ENCODE measurements at places on chromosomes 2 and 18.

DNA sequence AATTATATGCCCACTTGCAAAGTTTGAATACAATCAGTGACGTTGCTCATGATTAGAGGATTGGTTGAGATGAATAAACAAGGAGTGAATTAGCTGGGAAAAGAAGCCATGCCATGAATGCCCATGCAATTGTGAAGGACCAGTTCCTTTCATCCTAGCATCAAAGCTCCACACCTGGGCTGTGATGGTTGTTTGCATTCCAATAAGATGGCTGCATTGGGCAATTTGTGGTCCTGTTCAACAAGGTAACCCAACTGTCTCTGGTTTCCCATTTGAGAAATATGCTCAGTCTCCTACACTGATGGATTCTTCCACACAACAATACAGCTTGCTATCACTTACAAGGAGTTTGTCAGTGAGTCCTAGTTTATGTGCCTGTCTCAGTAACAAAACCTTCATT lies 550.2 kb downstream of the STK39 start:
- no peak for DNase-seq

DNA sequence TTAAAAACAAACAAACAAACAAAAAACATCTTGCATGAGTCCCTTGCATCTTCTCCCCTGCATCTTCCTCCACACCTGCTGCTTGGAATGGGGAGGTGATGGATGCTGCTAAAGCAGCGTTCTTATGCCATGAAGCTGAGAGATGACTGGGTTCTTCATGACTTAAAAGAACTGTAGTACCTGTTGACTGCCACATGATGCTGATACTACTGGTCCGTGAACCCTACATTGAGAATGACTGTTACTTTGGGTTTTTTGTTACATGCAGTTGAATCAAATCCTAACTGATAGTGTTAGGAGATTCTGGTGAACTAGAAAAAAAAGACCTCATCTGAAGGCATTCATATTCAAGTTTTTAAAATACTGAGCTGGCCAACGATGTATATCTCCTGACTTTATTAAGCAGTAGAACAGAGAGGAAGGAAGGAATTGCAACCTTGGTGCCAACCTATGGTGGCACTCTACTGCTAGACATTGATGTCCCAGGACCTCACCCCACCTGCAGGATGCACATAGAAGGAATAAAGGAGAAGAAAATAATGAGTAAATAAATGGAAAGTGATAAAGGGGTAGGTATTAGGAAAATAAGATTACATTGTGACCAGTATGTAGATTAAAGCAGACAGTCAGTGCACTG lies 63.2 kb upstream of the SPAG16 start:
- DNase-seq, result no peak

DNA sequence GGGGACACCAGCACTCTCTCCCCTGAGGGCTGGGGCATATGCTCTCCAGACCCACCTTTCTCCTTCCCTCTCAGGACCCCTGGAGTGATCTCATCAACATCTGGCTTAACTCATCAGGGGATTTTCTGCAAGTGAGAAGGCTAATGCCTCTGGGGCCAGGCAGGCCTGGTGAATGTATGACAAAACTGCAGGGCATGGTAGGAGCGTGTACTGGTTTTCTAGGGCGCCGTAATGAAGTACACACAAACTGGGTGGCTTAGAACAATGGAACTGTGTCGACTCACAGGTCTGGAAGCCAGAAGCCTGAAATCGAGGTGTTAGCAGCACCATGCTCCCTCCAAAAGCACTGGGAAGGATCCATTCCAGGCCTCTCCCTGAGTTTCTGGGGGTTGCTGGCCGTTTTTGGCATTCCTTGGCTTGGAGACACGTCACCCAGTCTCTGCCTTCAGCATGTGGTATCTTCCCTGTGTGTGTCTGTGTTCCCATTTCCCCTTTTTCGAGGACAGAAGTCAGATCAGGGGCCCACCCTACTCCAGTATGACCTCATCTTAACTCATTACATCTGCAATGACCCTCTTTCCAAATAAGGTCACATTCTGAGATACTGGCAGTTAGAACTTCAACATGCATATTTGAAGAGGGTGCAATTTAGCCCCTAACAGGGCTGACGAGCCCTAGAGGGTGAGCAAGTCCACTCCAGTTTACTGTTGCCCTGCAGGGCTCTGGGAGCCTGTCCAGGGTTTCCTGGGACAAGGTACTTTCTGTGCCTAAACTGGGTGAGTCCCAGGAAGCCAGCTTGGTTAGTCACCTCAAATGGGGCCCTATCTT lies 45.5 kb upstream of the CAB39 start:
- DNase-seq, result no peak

DNA sequence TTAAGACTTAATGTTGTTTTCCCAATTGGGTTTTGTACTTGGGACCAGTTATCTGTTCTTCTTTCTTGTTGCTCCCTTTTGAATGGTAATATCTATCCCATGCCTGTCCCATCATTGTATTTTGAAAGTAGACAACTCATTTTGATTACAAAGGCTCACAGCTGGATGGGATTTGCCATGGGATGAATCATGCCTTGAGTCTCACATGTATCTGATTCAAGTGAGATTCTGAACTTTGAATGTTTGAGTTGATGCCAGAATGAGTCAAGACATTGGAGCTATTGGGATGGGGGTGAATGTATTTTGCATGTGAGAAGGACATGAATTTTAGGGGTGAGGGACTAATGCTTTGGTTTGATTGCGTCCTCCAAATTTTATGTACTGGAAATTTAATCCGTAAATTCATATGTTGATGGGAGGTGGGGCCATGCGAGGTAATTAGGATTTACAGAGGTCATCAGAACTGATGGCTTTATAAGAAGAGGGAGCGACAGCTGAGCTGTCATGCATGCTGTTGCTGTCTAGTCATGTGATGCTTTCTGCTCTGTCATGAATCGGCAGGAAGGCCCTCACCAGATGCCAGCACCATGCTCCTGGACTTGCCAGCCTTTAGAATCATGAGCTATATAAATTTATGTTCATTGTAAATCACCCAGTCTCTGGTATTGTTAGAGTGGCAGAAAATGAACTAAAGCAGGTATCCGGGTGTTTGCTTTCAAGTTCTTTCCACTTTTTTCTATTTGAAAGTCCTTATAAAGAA lies 741.3 kb upstream of the RAB6C start:
- no peak for DNase-seq

GRCh38 chr2:12205086-12205485 lies 458.7 kb downstream of the LPIN1 start:
- DNase-seq, result no peak
